ENCODE measurements at places on chromosomes 2 and 18.

GRCh38 chr2:128502200-128502599 is 183.5 kb upstream of the HS6ST1 start:
- DNase-seq: no peak

GRCh38 chr2:115160531-115161080 is 718.2 kb downstream of the DPP10 start:
- peak; percentile 17 for DNase-seq

- DNase-seq: peak; percentile 63
Measured at GRCh38 chr2:204177977-204178522, 241.5 kb downstream of the ICOS start.

GRCh38 chr18:6557770-6558248 is 143.1 kb upstream of the L3MBTL4 start:
- no peak for DNase-seq

- DNase-seq: no peak
Measured at GRCh38 chr2:83172841-83173240, 1286.2 kb downstream of the SUCLG1 start.

DNA sequence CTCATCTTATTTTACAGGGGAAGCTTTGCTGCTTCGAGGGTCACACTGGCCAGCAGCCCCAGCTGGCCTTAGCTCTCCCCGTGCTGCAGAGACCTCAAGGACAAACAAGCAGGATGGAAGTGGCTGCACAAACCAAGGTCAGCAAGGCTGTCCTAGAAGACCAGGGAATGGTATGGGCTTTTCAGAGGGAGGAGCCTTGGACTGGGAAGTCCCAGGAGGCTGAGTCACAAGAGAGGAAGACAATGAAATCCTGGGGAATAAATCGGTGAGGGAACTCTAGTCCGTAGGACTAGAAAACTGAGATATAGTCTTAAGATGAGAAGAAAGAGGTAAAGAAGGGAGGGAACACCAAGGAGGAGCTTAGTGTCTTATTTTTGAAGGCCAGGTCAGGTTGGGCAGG is 15.7 kb downstream of the CREG2 start:
- no peak for DNase-seq

GRCh38 chr2:201269764-201270163 is 9.4 kb downstream of the CASP8 start:
- no peak for DNase-seq

GRCh38 chr18:59681521-59682004 is 15.7 kb downstream of the CCBE1 start:
- no peak for DNase-seq

- DNase-seq: no peak
Measured at GRCh38 chr2:25362434-25363145, 20.9 kb upstream of the DNMT3A start.

GRCh38 chr2:160210599-160211138 is 10.6 kb upstream of the ITGB6 start:
- peak; percentile 80 for DNase-seq

DNA sequence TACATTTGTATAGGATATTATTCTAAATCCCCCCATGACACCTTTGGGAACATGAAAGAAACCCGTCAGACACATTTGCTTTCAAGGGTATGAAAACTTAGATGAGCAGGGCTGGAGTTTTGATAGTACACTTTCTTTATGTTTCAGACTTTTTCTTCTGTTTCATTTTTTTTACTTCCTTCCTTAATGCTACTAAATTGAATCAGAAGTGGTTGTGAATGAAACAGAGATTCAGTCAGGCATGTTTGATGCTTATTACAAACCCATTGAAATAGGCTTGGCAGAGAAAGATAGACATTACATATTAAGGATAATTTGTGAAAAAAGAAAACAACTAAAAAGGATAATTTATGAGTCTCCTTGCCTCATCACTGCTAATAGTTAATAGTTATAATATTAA is 26.8 kb downstream of the SLC30A6 start:
- no peak for DNase-seq

- DNase-seq: no peak
Measured at GRCh38 chr2:218429911-218430692, 11.2 kb downstream of the VIL1 start.

GRCh38 chr2:38315707-38316333 is 61.3 kb downstream of the ATL2 start:
- no peak for DNase-seq
